Naive thymus-derived CD4-positive, alpha-beta T cell (primary cell): ENCODE measurements at places on chromosomes 16 and 17.

GRCh38 chr16:10835281-10835931, 16.8 kb upstream of the TVP23A start:
- DNase-seq, result no peak

DNA sequence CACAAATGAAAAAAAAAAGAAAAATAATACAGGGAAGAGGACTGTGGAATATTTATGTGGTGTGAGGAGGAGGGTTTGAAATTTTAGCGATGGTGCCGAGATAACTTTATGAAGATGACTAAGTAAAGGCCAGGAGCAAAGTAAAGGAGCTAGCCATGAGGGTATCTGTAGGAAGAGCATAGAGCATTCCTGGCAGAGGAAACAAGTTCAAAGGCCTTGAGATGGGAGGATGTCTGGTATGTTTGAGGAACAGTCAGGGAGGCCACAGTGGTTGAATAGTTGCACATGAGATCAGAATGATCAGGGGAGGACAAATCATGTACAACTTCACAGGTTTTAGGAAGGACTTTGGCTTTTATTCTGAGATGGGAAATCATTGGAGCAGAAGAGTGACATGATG, 4.2 kb downstream of the CYB5B start:
- no peak for DNase-seq

- no peak for DNase-seq
Observed at GRCh38 chr16:25189305-25189704, 27.4 kb upstream of the AQP8 start.

- DNase-seq, result no peak
Observed at GRCh38 chr16:73046202-73046848, 1.6 kb downstream of the ZFHX3 start.

- DNase-seq, result no peak
Observed at GRCh38 chr16:83159049-83159448, 532.3 kb downstream of the CDH13 start.

- no peak for DNase-seq
Observed at GRCh38 chr17:78897664-78898047, 5.3 kb downstream of the CEP295NL start.

DNA sequence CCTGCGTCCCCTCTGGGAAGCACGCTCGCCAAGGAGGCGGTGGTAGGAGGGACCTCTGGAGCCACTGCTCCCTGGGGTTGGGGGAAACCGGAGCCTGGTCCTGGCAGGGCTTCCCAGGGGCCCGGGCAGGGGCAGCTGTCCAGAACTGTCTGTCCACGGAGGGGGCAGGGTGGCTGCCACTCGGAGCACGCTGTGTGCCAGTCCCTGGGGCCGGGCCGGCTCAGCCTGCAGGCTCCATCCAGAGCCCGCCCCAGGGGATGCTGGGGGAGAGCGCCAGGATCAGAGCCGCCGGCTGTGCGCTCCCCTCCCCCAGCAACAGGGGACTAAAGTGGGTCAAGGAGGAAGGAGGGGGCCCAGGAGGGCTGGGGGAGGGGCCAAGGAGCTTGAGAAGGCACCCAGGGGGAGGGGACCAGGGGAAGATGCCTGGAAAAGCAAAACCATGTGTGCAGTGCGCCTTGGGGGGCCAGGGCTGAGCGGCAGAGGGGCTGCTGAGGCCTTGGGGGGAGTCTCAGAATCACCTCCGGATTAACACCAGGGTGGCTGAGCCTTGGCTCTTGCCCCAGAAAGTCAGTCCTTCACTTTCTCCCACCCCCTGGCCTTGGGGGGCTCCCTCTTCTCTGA, 21.3 kb downstream of the ZNF423 start:
- DNase-seq, result no peak

DNA sequence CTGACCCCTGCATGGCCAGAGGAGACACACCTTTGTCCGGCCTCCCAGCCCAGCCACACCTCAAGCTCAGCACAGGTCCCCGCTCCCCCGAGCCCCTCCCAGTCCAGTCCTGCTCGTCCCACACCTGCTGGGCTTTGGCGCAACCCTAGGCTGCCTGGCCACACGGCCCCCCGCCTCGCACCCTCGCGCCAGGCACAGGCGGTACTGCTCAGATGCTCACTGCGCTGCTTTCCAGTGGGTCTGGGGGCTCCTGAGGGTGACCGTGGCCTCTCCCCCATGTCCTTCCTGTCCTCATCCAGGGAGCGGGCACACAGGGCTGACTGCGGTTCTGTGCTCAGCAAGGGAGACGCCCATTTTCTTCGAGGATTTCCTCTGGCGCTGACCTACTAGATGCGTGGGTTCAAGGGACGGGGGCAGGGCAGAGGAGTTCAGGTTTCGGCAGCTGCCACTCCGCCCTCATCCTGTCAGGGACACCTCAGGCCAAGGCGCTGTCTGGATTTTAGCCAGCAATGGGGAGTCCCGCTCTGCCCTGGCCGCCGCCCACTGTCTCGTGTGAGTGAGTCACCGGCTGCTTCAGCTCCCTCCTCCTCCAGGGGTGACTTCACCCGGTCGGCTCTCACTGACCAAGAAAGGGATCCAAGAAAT, 118.0 kb upstream of the ZNF469 start:
- no peak for DNase-seq

DNA sequence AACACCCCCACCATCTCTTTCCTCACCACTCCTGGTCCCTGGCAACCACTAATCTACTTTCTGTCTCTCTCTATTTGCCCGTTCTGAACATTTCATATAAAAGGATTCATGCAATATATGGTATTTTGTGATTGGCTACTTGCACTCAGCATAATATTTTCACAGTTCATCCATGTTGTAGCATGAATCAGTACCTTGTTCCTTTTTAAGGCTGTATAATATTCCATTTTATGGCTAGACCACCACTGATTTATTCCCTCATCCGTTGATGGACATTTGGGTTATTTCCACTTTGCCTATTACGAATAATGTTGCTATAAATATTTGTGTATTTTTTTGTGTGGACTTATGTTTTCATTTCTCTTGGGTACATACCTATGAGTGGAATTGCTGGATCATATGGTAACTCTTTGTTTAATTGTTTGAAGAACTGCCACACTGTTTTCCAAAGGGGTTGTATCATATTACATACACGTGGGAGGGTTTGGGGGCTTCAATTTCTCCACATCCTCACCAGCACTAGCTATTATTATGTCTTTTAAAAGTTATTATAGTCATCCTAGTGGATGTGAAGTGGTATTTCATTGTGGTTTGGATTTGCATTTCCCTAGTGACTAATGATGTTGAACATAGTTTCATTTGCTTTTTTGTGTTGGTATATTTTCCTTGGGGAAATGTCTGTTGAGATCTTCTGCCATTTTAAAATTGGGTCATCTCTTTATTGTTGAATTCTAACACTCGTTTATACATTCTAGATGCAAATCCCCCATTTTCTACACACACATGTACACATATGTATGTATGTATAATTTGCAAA, 26.3 kb downstream of the SEC14L5 start:
- no peak for DNase-seq

GRCh38 chr16:68086336-68086841, 1.2 kb downstream of the NFATC3 start:
- no peak for DNase-seq

DNA sequence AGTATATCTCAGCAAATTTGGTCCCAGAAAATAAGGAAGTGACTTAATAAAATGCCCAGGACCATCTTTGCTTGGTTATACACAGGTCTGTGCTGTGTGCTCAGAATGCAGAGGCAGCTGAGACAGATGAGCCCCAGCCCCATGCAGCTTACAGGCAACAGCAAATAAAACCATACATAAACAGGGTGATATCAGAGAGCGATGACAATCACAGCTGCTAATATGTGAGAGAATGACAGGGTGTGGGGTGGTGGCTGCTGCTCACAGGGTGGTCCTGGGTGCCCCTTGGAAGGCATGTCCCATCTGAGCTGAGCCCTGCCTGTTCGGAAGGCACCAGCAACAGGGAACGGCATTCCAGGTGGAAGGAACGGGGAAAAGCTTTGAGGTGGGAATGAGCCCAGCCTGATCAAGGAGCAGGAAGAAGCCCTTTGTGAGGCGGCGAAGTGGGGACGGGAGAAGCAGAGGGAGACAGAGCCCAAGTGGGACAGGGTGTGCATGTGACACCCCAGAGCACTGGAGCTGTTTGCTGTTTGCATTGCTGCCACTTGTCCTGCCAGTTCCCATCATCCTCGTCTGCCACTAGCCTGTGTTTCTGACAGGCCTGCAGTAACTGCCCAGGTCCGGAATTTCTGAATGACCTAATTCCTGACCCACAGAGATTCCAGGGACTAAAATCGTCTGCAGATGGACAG, 150.5 kb downstream of the KATNIP start:
- DNase-seq, result no peak

DNA sequence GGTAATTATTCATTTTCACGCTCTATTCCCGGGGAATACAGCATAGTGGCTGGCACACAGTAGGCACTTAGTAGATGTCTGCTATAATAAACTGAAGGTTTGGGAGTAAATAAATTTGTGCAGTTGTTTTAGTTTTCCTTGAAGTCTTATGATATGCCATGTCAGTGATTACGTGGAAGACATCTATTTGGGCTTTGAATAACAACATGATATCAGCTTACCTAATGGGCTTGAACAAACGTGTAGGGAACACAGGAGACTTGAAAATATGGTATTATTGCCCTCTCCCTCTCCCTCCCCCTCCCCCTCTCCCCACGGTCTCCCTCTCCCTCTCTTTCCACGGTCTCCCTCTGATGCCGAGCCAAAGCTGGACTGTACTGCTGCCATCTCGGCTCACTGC, 36.3 kb upstream of the NETO2 start:
- no peak for DNase-seq

- DNase-seq, result peak; percentile 63
Observed at GRCh38 chr16:85898521-85899442, at the start of gene IRF8. Gene IRF8, plus strand, starts transcription at chr16:85899162. Its CDS starts 3,854 bp downstream, at chr16:85903016.
